ENCODE measurements at places on chromosomes 5 and 9.

DNA sequence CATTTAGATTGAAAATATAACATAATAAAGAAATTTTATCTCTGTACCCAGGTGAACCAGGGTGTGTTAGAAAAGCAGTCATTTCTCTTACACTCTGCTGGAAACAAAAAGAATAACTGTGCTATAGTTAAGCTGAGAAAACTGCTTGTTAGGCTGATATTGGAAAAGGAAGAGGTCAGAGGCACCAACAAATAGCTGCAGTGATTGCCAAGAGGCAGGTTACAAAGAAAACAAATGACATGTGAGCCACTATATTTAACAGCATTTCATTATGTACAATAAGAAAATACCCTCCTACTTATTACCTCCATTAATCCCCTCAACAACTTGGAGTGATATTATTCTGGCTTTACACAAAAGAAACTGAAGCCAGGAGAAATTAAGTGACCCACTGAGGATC, 607.9 kb upstream of the TLE4 start:
- no peak for DNase-seq

DNA sequence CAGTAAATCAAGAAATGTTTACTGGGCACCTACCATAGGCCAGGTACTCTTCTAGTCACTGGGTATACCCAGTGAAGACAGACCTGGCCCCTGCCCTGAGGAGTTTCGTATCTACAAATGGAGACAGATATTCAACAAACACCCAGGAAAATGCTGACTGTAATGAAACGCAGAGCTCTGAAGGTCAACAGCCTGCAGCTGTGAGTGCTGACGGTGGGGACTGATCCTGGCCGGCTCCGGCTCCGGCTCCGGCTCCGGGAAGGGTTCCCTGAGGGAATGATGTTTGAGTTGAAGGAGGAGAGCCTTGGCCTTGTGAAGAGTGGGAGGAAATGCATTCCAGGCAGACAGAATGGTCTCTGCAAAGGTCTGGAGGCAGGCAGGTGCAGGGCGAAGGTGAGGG, 23.1 kb downstream of the FGFR4 start:
- no peak for DNase-seq

DNA sequence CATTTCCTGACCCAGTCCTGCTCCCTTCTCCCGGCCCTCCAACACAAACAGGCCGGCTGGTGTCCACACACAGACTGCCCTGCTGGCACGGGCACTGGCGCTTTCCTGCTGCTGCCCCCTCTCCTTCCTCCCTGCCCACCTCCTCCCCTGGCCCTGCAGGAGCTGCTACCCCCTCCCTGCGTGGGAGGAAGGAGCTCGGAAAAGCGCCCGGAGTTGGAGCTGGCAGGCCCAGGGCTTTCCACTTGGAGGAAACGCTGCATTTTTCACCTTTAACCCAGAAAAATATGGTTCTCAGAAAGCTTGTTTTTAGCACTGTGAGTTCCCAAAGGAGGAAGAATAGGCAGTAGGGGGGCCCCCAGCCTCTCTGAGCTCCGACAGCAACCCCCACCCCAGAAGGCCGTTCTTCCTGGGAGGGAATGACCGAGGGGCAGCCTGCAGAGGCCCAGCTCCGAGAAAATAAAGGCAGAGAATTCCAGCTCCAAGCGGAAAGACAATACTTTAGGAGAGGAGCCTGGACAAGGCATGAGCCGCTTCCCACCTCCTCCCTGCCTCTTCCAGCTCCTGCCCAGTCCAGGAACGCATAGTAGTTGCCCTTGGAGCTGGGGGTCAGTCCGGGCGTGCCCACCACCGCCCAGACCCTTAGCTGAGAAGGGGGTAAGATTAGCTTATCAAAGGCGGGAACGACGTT, 88.9 kb downstream of the LIFR start:
- DNase-seq: no peak

DNA sequence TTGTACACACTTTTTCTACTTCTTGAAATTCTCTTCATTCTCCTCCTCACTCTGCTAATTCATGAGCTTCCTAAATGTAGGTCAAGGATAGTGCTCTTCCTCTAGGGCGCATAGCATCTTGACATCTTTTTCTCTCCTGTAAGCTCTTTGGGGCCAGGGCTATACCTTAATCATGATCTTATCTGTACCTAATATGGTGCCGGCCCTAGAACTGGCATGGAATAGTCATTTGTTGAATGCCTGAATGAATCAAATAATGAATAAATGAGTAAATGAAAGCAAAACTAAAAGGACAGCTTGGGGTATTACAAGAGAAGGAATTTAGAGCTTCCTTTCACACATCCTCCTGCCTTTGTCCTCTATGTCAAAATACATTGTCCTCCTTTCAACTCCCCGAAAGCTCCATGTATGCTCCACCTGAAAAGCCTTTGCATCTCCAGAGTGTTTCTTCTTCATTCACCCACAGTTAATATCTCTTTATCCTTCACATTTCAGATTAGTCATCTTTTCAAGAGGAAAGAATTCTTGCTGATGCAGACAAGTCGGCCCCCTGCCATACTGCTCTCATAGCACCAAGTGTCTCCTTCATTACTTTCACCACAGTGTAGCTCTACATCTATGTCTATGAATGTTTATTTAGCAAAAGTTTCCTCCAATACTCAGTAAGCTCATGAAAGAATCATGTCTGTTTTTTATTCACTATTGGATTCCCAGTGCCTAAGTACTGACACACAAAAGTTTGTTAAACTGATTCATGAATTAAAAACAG, 16.4 kb upstream of the PPP2R2B start:
- DNase-seq: no peak

DNA sequence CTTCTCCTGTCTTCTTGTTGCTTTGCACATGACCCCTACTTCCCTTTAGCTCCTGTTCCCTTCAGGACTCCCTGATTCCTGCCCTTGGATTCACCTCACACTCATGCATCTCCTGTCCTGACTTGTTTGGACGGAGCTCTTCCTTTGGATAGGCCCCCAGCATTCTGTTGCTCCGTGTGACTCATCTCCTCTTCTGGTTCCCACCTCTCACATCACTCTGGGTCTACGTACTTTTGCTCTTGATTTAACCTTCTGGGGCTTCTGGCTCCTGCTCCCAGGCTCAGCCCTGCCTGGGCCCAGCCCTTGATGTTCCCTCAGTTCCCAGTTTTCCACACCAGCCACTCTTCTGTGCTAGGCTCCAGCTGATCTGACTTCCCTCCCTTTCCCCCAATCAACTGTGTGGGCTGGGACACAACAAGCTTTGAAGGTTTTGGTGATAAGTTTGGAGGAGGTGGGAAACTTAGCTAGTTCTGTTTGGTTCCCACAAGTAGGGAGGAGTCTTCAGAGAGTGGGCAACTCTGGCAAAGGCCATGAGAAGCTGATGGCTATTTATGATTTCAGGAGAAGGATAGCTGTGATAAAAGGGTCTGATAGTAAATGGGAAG, 331.5 kb downstream of the ARHGEF28 start:
- DNase-seq: no peak

DNA sequence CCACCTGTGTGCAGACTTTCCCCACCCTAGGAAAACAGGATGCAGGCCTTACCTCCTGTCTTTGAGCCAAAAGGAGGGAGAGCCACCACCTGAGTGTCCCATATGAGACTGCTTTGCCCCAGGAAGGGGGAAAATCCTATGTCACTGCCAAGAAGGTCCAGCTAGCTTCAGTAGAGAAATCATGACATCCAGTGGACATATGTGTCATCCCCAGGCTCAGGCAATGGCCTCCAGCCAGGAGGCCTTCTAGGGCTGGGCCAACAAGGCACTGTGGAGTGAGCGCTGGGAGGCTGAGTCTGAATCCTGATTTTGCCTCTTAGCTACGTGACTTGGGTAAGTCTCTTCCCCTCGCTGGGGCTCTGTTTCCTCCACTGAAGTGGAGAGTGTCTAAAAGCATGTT, 60.2 kb downstream of the SMIM23 start:
- DNase-seq: no peak

GRCh38 chr5:83662558-83662957, 58.1 kb downstream of the HAPLN1 start:
- DNase-seq: no peak

- no peak for DNase-seq
These were observed 81.5 kb downstream of the NIPBL start for GRCh38 chr5:36957953-36958537.

GRCh38 chr5:160369990-160370712, at the start of gene C1QTNF2:
Gene C1QTNF2, minus strand, starts transcription at chr5:160370626. Its CDS starts 15,615 bp downstream, at chr5:160355011.
- no peak for DNase-seq

- no peak for DNase-seq
These were observed 75.9 kb downstream of the SFXN1 start for GRCh38 chr5:175554296-175554695.

- no peak for DNase-seq
These were observed 101.7 kb upstream of the FCN2 start for GRCh38 chr9:134778841-134779411.

DNA sequence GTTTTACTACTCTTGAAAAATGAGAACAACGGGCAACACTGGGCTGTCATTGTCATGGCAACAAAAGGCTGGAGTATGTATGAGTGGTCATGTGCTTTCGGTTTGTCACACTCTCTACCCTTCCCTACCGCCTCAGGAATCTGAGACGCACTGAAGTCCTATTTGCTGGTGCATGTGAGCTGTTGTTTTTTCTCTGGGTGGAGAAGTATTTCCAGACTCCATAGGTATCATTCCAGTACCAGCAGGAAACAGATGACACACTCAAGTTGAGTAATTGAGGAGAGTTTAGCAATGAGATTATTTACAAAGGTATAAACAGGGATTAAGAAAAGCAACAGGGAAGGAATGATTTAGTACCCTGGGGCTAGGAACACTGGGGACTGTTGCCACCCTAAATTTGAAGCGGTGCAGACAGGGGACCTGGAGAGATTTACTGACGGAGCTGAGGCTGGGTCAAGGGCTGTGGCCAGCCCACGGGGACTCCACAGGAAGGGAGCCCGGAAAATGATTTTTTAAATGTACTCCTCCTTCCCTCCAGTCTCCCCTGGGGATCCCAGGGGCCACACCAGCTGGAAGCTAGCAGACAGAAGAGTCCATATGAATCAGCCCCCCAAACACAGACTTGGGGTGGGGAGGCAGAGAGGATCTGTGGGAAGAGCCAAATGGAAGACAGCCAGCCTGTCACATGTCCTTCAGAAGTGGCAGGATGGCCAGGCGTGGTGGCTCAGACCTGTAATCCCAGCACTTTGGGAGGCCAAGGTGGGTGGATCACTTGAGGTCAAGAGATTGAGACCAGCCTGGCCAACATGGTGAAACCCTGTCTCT, 13.2 kb upstream of the ZBTB43 start:
- DNase-seq: no peak

DNA sequence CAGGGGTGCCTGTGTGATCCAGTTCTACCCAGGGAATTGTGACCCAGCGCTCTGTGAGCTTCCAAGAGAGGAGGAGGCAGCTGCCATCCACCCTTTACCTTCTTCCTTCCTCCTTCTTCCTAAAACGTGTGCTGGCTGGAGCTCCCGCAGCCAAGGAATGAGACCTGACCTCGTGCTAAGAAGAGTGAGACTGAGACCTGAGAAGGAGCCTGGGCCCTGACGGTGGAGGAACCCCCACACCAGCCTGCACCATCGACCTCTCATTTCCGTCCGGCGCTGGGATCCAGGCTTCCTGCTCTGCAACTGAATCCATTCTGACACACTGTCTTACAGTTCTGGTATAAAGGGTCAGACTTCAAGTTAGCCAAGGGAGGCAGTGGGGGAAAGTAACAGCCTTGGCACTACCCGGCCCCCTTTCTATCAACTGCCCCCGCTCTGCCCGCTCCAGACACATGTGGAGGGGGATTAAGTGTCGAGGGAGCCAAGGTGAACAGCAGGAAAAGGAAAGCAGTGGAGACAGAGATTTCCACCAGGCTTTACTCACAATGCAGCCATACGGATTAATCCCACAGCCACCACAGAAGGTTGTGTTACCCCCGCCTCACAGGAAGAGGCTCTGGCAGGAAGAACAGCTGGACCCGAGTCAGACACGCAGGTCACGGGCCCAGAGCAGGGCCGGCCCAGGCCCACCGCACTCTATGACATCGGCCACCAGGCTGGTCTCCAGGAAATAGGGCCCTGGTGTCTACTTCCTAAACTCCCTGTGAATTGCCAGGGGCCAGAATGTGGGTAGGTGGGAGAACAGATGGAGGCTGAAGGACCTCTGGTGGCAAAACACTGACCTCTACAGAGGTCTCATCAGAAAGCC, 15.8 kb downstream of the MGAT1 start:
- no peak for DNase-seq

DNA sequence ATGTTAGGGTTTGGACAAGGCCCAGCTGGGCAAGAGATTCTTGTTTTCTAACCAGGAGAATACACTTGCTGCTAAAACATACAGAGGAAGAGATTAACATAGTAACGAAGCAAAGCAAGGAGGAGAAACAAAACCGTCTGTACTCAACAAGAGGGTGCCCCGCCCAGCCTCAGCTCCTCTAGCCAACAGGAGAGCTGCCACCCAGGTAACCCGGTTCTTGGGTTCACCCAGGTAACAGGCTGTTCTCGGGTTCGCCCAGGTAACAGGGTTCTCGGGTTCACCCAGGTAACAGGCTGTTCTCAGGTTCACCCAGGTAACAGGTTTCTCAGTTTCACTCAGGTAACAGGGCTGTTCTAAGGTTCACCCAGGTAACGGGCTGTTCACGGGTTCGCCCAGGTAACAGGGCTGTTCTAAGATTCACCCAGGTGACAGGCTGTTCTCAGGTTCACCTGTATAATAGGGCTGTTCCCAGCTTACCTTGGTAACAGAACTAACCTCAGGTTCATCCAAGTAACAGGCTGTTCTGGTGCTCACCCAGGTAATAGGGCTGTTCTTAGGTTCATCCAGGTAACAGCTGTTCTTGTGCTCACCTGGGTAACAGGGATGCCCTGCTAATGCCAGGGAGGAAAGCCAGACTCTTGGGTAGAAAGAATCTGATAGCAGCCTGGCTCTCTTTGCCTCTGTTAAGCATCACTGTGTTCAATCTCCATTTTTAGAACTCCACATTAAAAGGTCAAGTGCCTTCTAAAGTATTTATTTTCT, 271.6 kb downstream of the SYK start:
- DNase-seq: no peak

DNA sequence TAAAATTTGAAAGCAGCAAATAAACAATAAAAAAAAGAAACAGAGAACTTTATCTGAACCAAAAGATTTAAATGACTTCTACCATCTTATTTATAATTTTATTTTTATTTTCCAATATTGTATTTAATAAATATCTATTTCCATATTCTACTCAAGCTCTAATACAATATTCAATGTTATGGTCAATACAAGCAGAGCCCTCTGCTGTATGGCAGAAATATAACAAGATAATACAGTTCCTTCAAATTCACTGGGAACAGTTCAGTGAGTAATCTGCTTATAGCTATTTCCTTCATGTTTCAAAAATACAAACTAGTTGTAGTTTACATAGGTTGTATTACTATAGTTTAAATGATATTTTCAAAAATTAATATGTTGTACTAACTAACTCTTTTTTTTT, 332.7 kb downstream of the PRDM9 start:
- no peak for DNase-seq

DNA sequence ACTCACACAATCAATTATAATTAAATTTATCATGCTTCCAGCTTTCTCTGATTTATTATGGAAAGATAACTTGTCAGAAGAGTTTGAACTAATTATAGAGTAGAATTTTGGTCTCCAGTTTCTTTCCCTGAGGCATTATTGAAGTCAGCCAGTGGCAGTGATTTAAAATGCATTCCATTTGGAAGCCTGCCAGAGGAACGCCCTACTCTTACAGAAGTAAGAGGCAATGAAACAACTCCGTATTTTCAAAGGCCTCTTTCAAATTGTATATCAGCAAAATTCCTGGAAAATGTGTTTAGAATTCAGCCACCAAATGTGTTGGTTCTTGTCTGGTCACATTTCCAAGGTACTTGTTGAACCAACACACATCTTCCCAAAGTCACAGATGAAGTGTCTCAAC, 640.9 kb downstream of the SEMA5A start:
- no peak for DNase-seq

Data from stimulated activated CD4-positive, alpha-beta T cell treated with anti-CD3 and anti-CD28 coated beads, TNF-alpha, amount 100 ng/mL, for 1 hour (primary cell).